ENCODE measurements at places on chromosomes 5 and 9.

DNA sequence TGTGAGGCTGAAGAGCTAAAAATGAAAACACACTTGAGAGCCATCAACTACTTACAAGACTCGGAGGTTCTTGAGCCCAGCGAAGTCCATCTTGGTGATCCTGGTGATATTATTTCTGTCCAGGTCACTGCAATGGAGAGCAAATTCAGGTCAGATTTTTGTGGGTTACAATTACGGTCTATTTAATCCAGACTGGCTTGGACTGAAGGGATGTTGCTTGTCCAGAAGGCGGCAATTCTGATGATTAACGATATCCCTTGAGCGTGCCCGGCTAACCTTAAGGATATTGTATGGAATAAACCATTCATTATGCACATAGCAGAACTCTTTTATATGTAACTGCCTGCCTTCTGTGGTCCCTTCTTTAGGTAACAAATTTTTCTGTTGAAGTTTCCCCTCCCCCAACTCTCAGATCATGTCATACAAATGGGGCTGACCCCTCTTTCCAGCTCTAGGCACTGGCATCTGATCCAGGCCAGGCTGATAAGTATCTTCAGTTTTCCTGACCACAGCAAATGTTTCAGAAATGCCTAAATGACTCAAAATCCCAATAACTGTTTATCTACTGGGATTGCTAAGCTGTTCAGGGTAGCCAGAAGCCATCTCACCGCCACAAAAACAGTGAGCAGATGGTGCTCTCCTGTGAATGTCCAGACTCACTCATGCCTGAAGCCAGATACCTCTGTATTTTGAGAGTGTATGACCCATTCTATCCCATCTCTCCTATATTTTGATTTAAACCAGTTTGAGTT lies 49.4 kb downstream of the SLIT3 start:
- H3K36me3 ChIP-seq = no peaks in the 10 kb centered on the region
- H3K27me3 ChIP-seq = no peaks in the 10 kb centered on the region
- H3K4me3 ChIP-seq = no peak overlapping the region
- no peaks in the 10 kb centered on the region for H3K4me1 ChIP-seq
- H3K27ac ChIP-seq = no peak overlapping the region

DNA sequence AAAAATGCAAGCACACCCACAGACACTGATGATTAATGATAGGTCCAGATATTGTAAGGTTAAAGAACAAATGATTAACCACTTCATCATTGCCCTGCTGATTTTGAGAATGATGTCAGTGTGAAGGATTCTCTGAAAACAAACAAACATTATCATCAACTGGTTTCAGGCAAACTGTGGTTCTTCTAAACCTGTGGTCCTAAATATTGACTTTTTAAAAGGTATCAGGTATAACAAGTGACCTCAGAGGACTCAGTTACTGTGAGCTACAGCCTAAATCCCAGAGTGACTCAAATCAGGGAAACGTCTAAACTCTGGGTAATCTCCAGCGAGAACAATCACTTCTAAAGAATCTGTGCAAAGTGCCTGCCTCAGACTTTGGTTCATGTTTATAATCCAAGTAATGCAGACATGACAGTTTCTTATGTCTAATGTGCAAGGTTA lies 172.3 kb upstream of the CDH6 start:
- no peaks in the 10 kb centered on the region for H3K36me3 ChIP-seq
- DNase-seq = peak; percentile 87
- H3K27me3 ChIP-seq = no peaks in the 10 kb centered on the region
- peaks cover 17% of the 10 kb centered on the region for H3K4me1 ChIP-seq
- no peak overlapping the region for H3K4me3 ChIP-seq

- peak; percentile 8 for DNase-seq
- H3K27ac ChIP-seq = no peak overlapping the region
- no peaks in the 10 kb centered on the region for H3K4me1 ChIP-seq
- no peak overlapping the region for H3K4me3 ChIP-seq
- H3K27me3 ChIP-seq = no peaks in the 10 kb centered on the region
Measured at GRCh38 chr9:86460216-86461002, 106.2 kb upstream of the TUT7 start.

DNA sequence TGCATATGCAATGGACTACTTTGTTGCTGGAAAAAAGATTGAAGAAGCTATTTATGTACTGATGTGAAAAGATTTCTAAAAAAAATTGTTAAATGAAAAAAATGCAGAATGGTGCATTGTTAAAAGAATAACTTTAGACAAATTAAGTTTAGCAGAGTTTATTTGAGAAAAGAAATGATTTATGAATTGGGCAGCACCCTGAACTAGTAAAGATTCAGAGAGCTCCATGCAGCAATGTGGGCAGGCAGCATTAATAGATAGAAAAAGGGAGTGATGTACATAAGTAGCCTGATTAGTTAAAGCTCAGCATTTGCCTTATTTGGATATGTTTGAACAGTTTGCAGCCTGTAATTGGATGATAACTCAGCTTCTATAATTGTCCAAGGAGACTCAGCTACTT lies 677.9 kb upstream of the SEMA6A start:
- DNase-seq = no peak
- no peaks in the 10 kb centered on the region for H3K4me1 ChIP-seq
- H3K4me3 ChIP-seq = no peak overlapping the region
- H3K27me3 ChIP-seq = no peaks in the 10 kb centered on the region

- H3K27ac ChIP-seq = peak overlapping the region; percentile 78
- no peaks in the 10 kb centered on the region for H3K36me3 ChIP-seq
- H3K27me3 ChIP-seq = no peaks in the 10 kb centered on the region
- peak overlapping the region; percentile 32 for H3K4me3 ChIP-seq
Measured at GRCh38 chr5:67268231-67269021, 71.8 kb upstream of the CD180 start.

DNA sequence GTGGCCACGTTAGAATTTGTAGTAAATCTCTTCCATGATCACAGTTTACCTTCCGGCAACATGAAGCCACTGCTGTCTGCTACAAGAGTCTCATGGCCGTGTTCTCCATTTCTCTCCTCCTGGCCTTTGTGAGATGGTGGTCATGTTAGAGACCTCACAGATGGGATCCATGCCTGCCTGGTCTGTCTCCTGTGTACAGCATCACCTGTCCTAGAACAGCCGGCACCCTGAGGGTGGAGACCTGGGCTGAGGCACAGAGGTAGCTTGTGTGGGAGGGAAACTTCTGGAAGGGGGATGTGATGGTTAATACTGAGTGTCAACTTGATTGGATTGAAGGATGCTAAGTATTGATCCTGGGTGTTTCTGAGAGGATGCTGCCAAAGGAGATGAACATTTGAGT lies 3.1 kb upstream of the FCN2 start:
- no peak for DNase-seq
- no peaks in the 10 kb centered on the region for H3K36me3 ChIP-seq
- H3K27me3 ChIP-seq = peaks cover 7% of the 10 kb centered on the region
- H3K4me1 ChIP-seq = no peaks in the 10 kb centered on the region
- no peak overlapping the region for H3K4me3 ChIP-seq

DNA sequence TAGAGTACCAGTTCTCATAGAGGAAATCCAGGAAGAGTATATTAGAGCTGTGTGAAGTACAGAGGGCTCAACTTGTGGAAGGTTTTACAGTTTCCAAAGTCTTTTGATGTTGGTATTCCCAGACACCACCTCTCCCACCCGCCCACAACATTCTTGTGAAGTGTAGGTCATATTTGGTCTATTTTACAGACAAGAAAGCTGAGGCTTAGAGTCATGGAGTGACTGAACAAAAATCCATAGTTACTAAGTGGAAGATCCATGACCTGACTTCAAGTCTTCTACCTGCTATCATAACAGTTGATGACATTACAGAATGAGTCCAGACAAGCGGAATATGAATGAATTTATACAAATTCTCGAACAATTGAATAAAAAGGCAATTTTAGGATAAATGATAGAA lies 187.1 kb upstream of the RPS23 start:
- no peaks in the 10 kb centered on the region for H3K36me3 ChIP-seq
- no peaks in the 10 kb centered on the region for H3K27me3 ChIP-seq
- DNase-seq = peak; percentile 51
- H3K4me1 ChIP-seq = no peaks in the 10 kb centered on the region

- no peaks in the 10 kb centered on the region for H3K36me3 ChIP-seq
- no peaks in the 10 kb centered on the region for H3K4me1 ChIP-seq
- no peak overlapping the region for H3K4me3 ChIP-seq
- H3K27me3 ChIP-seq = no peaks in the 10 kb centered on the region
- no peak overlapping the region for H3K27ac ChIP-seq
- no peak for DNase-seq
Measured at GRCh38 chr9:91004484-91004883, 202.9 kb downstream of the SYK start.

DNA sequence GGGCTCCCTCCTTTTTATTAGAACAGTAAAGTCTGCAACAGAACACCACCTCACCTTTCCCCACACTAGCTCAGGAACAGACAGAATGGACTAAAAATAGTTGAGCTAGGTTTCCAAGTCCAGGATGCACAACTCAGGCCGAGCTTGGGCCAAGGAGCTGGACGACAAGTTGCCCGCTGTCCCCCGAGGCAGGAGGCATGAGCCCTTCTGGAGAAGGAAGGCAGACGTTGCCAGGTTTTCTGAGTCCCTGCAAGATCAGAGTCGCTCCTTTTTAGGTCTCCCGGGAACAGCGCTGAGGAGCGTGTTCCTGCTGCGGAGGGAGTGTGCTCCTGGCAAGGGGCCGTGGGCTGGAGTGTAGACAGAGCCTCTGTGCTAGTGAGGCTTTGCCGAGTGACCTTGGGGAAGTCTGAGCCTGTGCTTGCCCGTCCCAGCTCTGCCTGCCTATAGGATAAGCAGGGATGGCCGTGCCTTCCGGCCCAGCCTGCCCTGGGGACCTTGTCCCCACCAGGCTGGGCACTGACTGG lies 121.6 kb downstream of the WNK2 start:
- no peaks in the 10 kb centered on the region for H3K36me3 ChIP-seq
- peaks cover 8% of the 10 kb centered on the region for H3K27me3 ChIP-seq
- no peak overlapping the region for H3K27ac ChIP-seq
- H3K4me3 ChIP-seq = no peak overlapping the region
- DNase-seq = no peak
- no peaks in the 10 kb centered on the region for H3K4me1 ChIP-seq

GRCh38 chr9:87395804-87396479 lies 101.7 kb upstream of the DAPK1 start:
- H3K27me3 ChIP-seq = no peaks in the 10 kb centered on the region
- H3K4me3 ChIP-seq = no peak overlapping the region
- peaks cover 2% of the 10 kb centered on the region for H3K4me1 ChIP-seq
- no peaks in the 10 kb centered on the region for H3K36me3 ChIP-seq

GRCh38 chr5:55418994-55419968 lies 111.5 kb downstream of the MTREX start:
- H3K27me3 ChIP-seq = no peaks in the 10 kb centered on the region
- H3K36me3 ChIP-seq = peaks cover 17% of the 10 kb centered on the region
- no peak overlapping the region for H3K4me3 ChIP-seq
- peak overlapping the region; percentile 31 for H3K27ac ChIP-seq

DNA sequence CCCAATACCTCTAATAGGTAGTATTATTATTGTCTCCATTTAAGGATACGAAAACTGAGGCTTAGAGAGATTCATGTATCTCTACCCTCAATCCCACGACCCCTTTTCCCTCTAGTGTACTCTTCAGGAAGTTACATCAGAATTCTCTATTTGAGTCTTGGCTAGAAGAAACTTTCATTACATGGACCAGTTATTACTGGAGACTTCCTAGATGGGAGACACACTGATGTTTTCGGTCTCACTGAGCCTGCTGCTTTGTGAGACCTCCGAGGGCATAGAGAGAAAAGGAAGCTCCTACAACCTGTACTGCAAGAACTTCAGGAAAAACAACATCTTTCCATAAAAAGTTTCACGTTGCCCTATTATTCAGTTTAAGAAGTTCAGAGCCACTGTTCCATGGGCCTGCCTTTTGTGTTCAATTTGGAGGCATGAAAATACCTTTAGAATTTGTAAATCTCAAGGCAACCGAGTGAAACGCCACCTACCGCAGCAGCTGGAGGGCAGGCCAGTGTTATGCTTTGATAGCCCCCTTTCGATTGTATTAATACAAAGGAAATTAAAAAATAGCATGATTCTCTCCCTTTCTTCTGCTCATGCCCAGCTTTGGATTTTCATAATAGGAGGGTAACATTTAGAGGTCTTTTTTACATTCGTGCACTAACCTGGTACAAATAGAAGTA lies 223.3 kb downstream of the EBF1 start:
- H3K27me3 ChIP-seq = peaks cover 3% of the 10 kb centered on the region
- peaks cover 3% of the 10 kb centered on the region for H3K4me1 ChIP-seq
- H3K27ac ChIP-seq = no peak overlapping the region
- DNase-seq = no peak
- no peak overlapping the region for H3K4me3 ChIP-seq

DNA sequence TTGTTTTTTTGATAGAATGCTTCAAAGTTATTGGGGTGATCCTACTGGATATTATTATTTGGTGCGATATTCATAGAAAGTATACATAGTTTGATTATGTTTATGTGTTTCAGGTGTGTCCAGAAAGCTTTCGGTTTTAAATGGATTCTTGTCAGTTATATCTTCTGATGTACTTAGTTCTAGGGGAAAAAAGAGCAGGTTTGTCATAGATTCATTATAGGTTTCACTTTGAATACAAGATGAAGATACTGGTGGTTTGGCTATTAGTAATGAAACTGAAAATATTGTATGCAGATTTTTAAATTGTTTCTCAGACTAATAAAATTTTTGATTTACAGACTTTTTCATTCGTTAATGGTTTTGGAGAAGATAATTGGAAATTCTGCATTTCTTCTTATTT lies 98.9 kb downstream of the MAN2A1 start:
- H3K27ac ChIP-seq = no peak overlapping the region
- H3K36me3 ChIP-seq = peaks cover 7% of the 10 kb centered on the region
- H3K4me1 ChIP-seq = no peaks in the 10 kb centered on the region
- H3K4me3 ChIP-seq = no peak overlapping the region

DNA sequence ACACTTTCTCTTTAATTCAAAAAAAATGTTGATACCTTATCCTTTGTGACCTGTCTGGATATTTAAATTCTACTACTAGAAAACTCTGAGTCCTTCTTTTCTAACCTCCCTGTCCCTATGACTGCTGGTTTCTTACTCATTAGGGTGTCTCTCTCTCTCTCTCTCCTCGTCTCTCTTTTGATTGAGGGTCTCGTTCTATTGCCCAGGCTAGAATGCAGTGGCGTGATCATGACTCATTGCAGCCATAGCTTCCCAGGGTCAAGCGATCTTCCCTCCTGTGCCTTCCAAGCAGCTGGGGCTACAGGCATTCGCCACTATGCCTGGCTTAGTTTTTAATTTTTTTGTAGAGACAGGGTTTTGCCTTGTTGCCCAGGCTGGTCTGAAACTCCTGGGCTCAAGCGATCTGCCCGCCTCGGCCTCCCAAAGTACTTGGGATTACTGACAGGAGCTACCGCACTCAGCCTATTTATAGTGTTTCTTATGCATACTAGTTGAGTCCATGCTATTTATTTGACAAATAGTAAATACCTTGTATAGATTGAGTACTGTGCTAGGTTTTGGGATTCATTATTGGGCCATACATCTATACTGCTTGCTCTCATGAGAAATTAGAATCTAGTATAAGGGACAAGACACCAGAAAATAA lies 61.9 kb downstream of the NSD1 start:
- H3K27ac ChIP-seq = peak overlapping the region; percentile 73
- no peaks in the 10 kb centered on the region for H3K27me3 ChIP-seq
- H3K4me1 ChIP-seq = peaks cover 20% of the 10 kb centered on the region
- DNase-seq = peak; percentile 74
- peaks cover 16% of the 10 kb centered on the region for H3K36me3 ChIP-seq

All from astrocyte (in vitro differentiated cells and primary cell).